ENCODE measurements at places on chromosomes 6 and 20.

GRCh38 chr20:46117704-46118467, at the start of gene CD40:
Gene CD40, plus strand, starts transcription at chr20:46118314. Its CDS starts 30 bp downstream, at chr20:46118344.
- DNase-seq, result peak; percentile 73

- DNase-seq, result no peak
These were observed 9.3 kb downstream of the SLC9A8 start for GRCh38 chr20:49821870-49822331.

DNA sequence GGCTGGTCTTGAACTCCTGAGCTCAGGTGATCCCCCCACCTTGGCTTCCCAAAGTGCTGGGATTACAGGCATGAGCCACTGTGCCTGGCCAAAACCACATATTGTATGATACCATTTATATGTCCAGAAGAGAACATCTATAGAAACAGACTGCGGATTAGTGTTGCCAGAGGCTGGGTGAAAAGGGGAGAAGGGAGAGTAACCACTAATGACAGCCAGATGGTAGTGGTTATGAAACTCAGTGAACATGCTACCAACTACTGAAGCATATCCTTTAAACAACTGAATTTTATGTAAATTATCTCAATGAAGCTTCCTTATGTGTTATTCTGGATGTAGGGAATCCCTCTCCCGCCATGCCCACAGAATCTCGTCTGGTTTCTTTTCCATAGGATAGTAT, 15.7 kb downstream of the SLC23A2 start:
- no peak for DNase-seq

- no peak for DNase-seq
These were observed 61.5 kb downstream of the RREB1 start for GRCh38 chr6:7169296-7169721.

DNA sequence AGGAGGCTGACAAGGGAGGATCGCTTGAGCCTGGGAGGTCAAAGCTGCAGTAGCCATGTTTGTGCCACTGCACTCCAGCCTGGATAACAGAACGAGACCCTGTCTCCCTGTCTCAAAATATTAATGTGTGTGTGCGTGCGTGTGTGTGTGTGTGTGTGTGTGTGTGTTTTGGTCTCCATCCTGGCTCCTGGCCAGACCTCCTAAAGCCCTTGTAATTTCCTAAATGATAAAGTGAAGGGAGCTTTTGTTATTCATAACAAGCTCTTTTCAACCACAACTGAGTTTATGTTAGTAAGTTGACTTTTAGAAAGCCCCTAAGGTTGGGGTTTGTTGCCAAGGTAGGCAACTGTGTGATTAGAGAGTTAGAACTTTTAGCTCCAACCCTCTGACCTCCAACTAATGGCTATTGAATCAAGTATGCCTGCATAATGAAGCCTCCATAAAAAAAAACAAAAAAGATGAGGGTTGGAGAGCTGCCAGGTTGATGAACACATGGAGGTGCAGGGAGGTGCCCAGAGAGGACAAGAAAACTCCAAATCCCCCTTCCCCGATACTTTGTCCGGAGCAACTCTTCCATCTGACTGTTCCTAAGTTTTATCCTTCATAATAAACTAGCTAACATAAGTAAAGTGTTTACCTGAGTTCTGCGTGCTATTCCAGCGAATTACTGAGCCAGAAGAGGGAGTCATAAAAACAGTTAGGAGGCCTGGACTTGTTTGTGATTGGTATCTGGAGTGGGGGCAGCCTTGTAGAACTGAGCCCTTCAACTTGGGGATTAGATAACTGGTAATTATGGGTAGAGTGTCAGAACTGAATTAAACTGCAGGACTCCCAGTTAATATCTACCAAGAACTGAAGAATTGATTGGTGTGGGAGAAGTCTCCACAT, 5.3 kb upstream of the AIF1 start:
- DNase-seq, result no peak

- DNase-seq, result no peak
These were observed at the start of gene SYCP2L for GRCh38 chr6:10886691-10887502. Gene SYCP2L, plus strand, starts transcription at chr6:10887052. Its CDS starts 75 bp downstream, at chr6:10887127.

- no peak for DNase-seq
These were observed 25.8 kb downstream of the ANKRD6 start for GRCh38 chr6:89458704-89459103.

- no peak for DNase-seq
These were observed 81.8 kb downstream of the NFATC2 start for GRCh38 chr20:51460569-51461265.

DNA sequence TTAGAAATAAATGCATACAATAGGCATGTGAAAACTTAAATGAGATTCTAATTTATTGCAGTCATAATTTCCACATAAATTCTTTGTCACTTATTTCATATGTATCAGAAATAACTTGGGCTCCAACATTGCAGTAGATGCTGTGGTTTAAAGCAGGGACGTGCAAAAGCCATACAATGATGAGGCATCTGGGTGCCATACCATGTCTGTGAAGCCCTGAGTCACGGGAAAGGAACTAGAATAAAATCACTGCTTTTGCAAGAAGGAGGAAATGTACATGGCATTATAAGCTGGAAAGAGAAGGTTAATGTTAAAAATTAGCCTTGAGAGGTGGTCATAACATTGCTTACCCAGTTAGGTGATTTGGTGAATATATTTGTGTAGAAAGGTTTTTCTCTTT, 180.4 kb downstream of the SASH1 start:
- DNase-seq, result no peak

GRCh38 chr20:36307412-36308325, 1.5 kb downstream of the DLGAP4 start:
- DNase-seq, result no peak

GRCh38 chr20:60071965-60072364, 113.7 kb downstream of the CDH26 start:
- no peak for DNase-seq

DNA sequence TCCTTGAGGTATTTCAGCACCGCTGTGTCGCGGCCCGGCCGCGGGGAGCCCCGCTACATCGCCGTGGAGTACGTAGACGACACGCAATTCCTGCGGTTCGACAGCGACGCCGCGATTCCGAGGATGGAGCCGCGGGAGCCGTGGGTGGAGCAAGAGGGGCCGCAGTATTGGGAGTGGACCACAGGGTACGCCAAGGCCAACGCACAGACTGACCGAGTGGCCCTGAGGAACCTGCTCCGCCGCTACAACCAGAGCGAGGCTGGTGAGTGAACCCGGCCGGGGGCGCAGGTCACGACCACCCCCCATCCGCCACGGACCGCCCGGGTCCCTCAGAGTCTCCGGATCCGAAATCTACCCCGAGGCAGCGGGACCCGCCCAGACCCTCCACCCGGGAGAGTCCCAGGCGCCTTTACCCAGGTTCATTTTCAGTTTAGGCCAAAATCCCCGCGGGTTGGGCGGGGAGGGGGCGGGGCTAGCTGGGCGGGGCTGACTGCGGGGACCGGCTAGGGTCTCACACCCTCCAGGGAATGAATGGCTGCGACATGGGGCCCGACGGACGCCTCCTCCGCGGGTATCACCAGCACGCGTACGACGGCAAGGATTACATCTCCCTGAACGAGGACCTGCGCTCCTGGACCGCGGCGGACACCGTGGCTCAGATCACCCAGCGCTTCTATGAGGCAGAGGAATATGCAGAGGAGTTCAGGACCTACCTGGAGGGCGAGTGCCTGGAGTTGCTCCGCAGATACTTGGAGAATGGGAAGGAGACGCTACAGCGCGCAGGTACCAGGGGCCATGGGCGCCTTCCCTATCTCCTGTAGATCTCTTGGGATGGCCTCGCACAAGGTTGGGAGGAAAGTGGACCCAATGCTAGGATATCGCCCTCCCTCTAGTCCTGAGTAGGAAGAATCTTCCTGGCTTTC, 693 bp downstream of the HLA-F start:
- DNase-seq, result no peak

DNA sequence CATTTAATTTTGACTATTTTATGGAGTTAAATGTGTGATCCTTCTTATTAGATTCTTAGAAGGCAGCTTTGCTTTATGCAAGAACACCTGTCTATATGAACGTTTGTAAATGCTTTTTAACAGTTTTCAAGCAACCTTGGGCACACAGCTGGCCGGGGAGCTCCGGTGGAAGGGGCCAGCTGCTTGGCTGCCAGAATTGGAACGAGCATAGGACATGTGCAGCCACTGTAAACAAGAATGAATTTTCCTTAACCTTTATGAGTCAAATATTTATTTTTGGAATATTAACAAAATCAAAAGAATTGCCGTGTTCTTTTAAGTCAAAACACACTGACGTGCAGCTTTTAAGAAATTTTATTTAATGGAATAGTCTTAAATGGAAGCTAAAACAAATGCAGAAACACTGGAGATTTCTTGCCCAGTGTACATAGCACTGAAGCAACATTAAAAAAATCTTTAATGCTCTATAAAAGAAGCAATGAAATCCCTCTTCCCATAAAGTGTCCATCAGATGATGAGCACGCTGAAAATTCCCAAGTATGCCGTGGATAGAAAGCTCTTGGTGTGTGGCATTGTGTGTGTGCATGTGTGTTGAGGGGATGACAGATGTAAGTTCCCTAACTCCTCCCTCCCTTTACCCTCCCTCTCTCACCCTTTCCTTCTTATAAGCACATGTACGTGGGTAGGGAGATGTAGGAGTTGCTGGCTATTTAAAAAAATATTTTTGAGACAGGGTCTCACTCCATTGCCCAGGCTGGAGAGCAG, 208.9 kb upstream of the EXOC2 start:
- no peak for DNase-seq

- DNase-seq, result no peak
These were observed 1.1 kb downstream of the L3MBTL1 start for GRCh38 chr20:43508604-43509040.

All from pons (tissue), 1 donor.